ENCODE measurements at places on chromosomes 11 and 22.

GRCh38 chr11:74925281-74925680 is 23.6 kb downstream of the XRRA1 start:
- no peak for DNase-seq

DNA sequence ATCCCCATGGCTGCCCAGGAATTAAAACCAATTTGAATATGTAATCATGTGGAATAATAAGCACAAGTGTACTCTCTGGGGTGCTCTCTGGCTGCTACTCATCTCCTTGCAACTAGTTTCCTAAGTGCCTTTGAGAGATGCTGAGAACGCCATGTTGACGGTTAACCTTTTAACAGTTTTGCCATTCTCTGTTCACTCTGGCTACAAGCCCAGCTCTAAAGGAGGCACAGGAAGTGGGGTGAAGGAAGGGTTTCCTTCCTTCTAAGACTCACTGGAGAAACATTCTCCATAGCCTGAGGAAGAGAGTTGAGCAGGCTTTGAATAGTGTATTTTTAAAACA is 122.0 kb upstream of the ZC3H12C start:
- no peak for DNase-seq

GRCh38 chr11:86365546-86365945 is 9.1 kb upstream of the CCDC81 start:
- no peak for DNase-seq

- no peak for DNase-seq
Observed at GRCh38 chr11:59187587-59187986, 15.7 kb downstream of the DTX4 start.

DNA sequence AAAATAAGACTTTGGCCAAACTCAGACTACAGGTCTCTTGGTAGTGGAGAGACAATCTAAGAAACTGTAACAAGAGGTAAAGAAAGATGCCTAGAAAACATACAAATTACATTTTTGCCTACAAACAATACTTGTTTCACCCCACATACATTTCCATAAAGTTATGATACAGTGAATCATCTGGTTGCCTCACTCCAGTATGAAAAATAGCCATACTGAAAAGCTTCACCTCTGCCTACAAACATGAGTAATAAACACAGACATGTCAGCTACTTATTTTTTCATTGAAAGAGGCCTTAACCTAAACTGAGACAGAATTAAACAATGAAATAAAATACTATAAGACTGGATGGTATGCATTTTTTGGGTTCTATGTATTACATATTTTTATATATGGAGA is 1463.0 kb downstream of the FAM181B start:
- no peak for DNase-seq

DNA sequence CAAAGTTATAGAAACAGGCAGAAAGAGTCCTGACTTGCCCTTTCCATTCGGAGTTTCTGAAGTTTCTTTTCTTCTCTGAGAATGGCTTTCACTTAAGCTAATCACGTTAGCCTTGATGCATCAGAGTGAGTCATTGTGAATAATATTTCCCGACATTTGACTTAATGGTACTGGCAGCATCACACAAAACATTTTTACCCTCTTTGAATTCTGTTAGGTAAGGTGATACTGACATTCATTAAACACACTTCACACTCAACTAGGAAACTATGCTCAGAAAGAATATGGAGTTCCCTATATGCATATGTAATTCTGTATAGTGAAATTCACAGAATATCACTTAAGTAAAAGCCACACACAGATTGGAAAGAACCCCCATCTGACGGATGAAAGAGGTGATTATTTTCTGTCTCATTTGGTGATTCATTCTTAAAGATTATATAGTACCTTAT is 120.8 kb upstream of the ARHGAP20 start:
- DNase-seq, result no peak

GRCh38 chr22:40361100-40361499 is 9.3 kb upstream of the SGSM3 start:
- DNase-seq, result no peak

All from occipital lobe (tissue), 3 donors.